ENCODE measurements at places on chromosomes 6 and 20.

DNA sequence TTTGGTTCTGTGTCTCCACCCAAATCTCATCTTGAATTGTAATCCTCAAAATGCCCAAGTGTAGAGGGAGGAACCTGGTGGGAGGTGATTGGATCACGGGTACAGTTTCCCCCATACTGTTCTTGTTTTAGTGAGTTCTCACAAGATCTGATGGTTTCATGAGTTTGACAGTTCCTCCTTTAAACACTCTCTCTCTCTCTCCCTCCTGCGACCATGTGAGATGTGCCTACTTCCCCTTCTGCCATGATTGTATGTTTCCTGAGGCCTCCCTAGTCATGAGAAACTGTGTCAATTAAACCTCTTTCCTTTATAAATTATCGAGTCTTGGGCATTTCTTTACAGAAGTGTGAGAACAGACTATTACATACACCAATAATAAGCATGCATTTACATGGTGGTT is 12.1 kb upstream of the EYS start:
- DNase-seq = no peak

GRCh38 chr20:62198931-62199330 is 16.1 kb downstream of the MTG2 start:
- DNase-seq = no peak

- DNase-seq = no peak
Measured at GRCh38 chr6:50990750-50991446, 172.2 kb downstream of the TFAP2B start.

DNA sequence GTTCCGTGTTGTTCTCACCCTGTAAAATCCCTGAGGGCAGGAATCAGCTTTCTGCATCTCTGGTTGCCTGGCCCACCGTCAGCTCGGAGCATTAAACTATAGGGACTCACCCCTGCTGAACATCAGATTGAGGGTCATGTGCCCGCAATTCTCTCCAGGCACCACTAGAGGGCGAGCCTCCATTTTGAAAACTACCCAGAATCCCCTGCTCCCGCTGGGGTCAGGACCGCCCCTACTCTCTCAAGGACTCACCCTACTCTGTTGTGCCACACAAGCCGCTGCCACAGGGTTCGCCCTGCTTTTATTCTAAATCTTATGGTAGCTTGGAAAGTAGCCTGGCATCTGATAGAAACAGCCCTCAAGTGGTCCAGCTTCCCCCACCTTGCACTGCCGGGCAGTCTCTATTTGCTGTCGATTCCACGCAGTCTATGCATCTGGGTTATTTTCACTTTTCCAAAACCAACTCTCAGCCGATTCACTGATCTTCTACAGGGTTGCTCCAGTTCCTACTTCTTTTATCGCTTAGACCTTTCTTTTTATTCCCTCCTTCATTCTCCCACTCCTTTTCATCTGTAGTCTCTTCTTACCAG is 244.1 kb upstream of the QKI start:
- DNase-seq = no peak

DNA sequence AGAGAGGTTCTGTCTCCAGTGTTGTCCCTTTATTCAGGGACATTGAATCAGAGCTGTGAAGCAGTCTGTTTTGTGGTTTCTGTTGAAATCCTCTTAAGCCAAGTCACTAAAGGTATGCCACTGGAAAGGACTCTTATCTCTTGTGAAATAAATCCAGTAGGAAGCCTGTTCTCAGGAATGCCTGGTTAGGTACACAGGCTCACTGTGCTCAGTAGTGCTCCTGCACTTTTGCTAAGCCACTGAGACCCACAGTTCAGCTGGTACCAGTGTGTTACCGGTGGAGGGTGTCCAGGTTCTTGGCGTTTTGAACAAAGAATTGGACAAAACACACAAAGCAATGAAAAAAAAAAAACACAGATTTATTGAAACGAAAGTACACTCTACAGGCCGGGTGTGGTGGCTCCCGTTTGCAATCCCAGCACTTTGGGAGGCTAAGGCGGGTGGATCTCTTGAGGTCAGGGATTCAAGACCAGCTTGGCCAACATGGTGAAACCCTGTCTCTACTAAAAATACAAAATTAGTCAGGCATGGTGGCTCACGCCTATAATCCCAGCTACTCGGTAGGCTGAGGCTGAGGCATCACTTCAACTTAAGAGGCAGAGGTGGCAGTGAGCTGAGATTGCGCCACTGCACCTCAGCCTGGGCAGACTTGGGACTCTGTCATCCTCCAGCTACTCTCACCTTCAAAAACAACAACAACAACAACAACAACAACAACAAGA is 186.1 kb downstream of the JARID2 start:
- no peak for DNase-seq

GRCh38 chr6:18090349-18090786 is 32.1 kb downstream of the NHLRC1 start:
- DNase-seq = no peak

DNA sequence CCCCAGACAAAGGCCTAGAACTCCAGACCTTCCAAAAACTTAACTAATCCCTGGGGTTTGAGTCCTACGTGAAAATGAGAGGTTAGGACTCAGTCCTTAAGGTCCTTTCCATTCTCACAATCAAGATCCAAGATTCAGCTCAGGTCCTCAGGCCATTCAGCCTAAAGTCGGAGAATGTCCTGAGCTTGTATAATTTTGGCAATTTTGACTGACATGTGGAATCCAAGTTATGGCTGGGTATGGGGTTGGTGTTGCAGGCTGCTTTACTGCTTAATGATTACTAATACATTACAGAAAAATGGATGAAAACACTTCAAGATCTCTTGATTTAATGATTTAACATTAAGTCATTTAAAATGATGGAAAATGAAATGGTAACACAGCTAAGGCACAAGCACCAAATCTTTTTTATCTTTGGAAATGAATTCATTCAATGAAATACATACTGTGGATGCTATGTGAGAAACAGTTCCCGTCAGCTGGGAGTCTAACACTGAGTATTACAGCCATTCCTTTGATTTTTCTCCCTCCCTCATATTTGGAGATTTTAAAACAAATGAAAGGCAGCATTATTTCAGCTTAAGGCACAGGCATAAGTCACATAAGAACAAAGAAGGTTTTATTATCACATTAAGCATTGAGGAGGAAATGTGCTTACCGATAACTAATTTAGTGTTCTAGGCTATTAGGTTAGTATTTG is 1.3 kb downstream of the ARHGAP18 start:
- DNase-seq = no peak

DNA sequence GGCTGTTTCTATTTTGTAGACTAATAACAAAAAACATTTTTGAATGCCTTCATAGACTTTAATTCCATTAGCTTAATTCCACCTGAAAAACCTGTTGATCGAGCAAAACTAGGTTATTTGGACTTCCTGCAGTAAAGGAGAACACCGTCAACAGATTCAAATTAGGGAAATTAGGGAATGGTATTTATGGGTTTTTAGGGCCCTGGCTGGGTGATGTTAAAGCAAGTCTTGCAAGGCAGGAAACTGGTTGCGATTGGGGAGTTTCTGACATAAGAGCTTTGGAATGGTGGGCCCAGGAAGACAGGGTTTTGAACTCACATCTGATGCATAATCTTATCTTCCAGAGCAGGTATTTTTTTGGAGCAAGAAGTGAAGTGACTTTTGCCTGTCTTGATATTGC is 40.1 kb upstream of the TFAP2C start:
- DNase-seq = no peak

DNA sequence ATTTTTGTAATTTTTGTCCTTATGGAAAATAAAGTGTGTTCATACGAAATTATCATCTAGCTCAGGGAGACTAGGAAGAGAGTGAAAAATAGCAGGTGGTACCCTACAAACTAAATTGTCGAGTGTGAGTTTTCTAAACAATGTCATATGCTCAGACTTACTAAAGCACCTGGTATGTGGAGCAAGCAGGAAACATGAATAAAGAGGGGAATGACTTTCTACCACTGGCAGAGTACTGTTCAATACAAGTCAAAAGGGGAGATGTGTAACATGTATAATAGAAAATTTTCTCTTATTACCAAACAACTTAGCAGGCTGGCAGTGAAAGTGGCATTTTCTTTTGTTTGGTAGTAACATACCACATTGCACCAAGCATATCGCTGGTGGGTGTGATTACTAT is 36.1 kb downstream of the CTNNBL1 start:
- no peak for DNase-seq

DNA sequence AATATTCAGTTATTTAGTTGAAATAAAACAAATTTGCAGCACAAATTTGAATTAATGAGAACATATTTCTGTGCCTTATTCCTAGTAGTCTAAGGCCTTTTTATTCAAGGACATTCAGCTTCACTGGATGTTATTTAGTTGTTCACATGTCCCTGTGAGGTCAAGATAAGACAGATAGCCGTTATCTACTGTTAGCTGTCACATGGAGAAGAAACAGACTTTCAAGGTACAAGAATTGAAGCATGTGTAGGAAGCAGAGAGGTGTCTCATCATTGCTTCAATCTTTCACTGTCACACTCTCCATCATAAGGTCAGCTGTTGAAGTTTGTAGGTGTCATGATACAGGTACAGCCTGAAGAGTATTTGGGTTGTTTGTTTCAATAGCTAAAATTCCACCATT is 112.9 kb upstream of the JAG1 start:
- DNase-seq = no peak

DNA sequence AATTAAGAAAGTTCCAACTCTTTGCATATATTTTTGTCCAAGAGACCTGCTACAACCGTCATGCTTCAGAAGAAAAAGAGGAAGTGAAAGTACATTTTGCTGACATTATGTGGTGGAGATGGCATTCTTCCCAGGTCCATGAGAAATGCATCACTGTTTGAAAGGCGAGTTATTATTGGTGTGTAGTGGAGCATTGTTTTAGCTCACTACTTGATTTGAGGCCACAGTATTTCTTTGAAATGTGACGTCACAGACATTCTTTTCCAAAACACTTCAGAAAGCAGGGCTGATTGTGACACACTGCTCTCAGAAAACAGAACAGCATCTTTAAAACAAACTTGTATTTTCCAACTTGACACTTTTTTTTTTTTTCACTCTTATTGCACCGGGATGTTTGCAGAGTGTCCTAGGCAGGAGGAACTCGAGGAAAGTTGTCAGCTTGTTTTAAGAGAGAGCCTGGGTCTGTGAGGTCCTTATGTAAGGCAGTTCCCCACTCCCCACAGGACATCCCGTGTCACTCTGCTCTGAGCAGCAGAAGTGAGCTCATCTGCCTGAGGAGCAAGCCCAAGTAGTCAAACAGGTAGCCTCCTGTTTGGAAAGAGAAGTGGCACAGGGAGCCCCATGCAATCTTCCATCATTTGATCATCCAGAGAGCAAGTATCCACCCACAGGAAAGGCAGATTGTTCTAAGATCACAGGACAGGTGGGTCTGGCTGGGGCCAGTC is 1.1 kb downstream of the SPTLC3 start:
- peak; percentile 77 for DNase-seq

- no peak for DNase-seq
Measured at GRCh38 chr6:84042603-84043002, 9.0 kb downstream of the MRAP2 start.

- peak; percentile 72 for DNase-seq
Measured at GRCh38 chr20:4973330-4974097, 27.8 kb downstream of the SLC23A2 start.

- DNase-seq = no peak
Measured at GRCh38 chr6:159565181-159565710, 127.8 kb downstream of the SOD2 start.

DNA sequence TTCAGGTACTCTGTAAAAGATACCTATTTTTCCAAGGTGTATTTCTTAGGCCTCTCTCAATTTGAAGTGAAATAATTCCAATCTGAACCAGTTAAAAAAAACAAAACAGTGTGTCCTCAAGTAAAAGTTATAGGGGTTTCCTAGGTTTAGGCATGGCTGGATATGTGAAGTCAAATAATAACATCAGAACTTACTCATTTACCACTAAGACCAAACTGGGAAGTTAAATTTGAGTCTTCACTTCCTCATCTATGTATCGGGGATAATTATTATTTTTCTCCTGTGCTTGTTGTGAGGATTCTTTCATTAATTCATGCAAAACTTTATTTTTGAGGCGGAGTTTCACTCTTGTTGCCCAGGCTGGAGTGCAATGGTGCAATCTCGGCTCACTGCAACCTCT is 86.2 kb upstream of the PTPRK start:
- DNase-seq = no peak

GRCh38 chr6:22738194-22738593 is 168.8 kb downstream of the HDGFL1 start:
- DNase-seq = no peak

DNA sequence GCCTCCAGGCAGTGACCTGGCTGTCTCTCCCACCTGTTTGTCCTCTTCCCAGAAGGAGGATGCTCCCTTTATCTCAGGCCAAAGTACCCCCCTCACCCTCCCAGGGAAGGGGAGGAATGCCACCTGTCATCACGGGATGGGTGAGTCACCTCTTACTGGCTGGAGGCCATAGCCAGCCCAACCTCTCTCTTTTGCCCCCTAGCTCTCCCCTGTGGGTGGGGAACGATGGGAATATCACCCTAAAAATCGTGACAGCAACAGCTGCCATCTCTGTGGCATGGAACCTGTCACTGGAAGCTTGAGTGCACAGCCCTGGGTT is 137.5 kb upstream of the PTPN1 start:
- no peak for DNase-seq

DNA sequence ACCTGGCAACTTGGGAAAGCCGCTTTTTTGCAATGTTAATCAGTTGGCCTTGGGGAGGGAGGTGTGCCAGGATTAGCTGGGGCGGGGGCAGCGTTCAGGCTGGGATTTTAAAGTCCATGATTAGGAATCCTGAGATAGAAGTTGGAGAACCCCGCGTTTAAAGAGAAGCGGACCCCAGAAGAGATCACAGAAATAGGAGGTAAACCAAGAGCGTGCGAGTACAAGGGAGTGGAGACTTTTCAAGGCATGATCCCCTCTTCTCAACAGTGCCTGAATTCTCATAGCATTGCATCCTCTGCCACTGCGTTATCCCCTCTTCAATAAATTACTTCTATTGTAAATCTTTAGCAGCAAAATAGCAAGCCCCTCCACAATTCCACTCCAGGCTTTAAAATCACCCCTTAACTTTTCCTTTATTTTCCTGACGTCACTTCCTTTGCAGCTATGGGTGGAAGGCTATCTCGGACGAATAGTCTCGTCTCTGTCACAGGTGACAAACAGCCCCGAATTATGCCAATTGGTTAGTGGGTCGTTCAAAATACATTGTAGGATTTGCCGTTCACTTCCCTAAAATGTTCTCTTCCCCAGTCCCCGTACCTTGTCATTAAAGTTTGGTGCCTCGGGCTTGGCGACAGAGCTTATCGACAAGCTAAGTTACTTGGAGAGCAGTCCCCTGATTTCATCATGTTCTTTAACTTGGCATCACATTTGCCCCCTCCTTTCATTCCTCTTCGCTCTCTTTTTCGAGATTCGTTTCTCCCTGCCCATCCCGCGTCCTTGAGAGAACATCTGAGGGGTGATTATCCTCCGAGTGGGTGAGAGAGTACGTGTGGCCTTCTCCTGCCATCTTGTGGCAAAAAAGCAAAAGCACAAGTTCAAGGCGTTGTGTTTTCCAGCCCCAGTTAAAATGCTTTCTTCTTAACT is 17.1 kb downstream of the OR2B2 start:
- no peak for DNase-seq

- no peak for DNase-seq
Measured at GRCh38 chr6:125962900-125963497, 6.4 kb downstream of the HINT3 start.

DNA sequence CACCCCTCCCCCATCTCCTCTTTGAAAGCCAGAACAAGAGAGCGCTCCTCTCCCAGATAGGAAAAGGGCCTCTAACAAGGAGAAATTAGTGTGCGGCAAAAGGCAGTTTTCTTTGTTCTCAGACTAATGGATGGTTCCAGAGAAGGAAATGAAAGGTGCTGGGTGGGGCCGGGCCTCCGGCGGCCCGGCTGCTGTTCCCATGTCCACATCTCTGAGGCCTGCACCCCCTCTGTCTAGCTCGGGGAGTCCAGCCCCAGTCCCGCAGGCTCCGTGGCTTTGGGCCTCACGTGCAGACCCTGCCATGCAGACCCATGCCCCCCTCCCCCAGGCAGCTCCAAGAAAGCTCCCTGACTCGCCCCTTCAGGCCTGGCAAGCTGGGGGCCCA is 35.8 kb upstream of the MRGBP start:
- no peak for DNase-seq
